ENCODE measurements at places on chromosomes 5 and 9. TPM values are rescaled to one million over a fixed set of nuclear protein-coding genes. Genes with fewer than 3 reads are reported as not detected.

DNA sequence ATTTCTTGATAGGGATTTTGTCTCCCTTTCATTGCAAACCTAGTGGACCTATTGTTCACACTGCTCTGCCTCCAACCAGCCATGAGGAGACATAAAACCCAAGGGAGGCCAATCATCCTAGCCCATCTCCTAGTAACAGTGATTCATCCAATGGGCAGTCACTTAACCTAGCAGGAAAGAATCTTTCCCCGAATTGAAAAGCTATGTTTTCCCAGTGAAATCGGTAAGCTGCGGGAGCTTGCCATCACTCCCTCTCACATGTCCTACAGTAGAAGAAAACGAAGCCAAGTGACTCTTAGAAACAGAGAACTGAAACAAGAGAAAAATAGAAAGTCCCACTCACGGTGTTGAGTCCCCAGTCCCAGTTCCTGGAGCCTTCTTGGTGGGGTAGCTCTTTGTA, 123.3 kb downstream of the SUSD1 start:
- DNase-seq, result no peak
- H3K27ac ChIP-seq, result no peak overlapping the region
- H3K27me3 ChIP-seq, result peaks cover 3% of the 10 kb centered on the region
- H3K4me3 ChIP-seq, result no peak overlapping the region
- H3K4me1 ChIP-seq, result peaks cover 7% of the 10 kb centered on the region

DNA sequence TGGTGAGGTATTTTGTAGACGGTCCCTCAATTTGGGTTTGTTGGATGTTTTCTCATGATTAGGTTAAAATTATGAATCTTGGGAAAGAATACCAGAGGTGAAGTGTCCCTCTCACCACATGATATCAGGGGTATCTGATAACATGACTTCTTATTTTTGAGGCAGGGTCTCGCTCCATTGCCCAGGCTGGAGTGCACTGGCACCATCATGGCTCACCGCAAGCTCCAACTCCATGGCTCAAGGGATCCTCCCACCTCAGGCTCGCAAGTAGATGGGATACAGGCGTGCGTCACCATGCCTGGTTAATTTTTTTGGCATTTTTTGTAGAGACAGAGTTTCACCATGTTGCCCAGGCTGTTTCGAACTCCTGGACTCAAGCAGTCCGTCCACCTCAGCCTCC, 24.1 kb downstream of the SPRY4 start:
- no peak overlapping the region for H3K27ac ChIP-seq
- H3K36me3 ChIP-seq, result no peaks in the 10 kb centered on the region
- DNase-seq, result no peak
- no peak overlapping the region for H3K4me3 ChIP-seq
- H3K4me1 ChIP-seq, result peaks cover 4% of the 10 kb centered on the region
- no peaks in the 10 kb centered on the region for H3K27me3 ChIP-seq

- peak within 1 kb of the TSS; percentile 39 for H3K4me3 ChIP-seq
- H3K27ac ChIP-seq, result no peak within 1 kb of the TSS
- no peak for DNase-seq
- no peaks in the 10 kb centered on the region for H3K36me3 ChIP-seq
- H3K27me3 ChIP-seq, result peaks cover 20% of the 10 kb centered on the region
- H3K4me1 ChIP-seq, result peaks cover 6% of the 10 kb centered on the region
Observed at GRCh38 chr5:141354900-141355469, at the start of gene PCDHGA4. TSS of gene PCDHGA4 (plus strand) at chr5:141355021. CDS start at chr5:141355108, 87 bp downstream.

DNA sequence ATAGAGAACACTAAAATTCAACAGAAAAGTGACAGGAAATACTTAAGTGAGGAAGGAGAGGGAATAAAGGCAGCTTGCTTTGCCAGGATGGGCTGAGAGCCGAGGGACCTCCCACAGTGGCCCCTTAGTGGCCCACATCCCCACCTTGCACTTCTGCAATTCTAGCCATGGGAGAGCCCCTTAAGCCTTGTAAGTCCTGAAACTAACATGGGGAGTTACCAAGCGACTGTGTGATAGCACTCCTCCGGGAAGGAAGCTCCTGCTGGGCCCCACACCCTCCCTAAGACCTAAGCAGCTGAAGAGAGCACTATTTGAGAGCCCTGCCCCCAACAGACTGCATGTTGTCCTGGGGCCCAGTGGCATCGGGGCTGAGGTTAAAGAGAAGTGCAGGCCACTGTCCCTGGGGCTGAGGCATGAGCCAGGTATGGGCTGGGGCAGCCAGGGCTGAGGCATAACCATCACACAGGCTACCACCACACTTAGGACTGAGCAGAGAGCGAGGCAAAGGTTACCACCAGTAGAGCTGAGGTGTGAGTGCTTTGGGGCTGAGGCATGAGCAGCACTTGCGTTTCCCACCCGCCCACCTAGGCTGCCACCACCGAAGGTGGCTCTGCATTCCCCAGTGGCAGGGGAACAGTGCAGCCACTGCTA, 301.8 kb upstream of the TRPC7 start:
- H3K36me3 ChIP-seq, result no peaks in the 10 kb centered on the region
- no peak overlapping the region for H3K27ac ChIP-seq

The C9orf43 gene
- total RNA-seq, result 0.48 TPM

The STRBP gene
- 20.6 TPM for total RNA-seq
